ENCODE measurements at places on chromosomes 11 and 22.

- DNase-seq: no peak
Measured at GRCh38 chr11:73969091-73969490, 13.6 kb downstream of the UCP2 start.

- no peak for DNase-seq
Measured at GRCh38 chr22:35229865-35230264, 27.4 kb upstream of the HMGXB4 start.

- no peak for DNase-seq
Measured at GRCh38 chr11:2376751-2377451, at the start of gene CD81. Gene CD81, plus strand, starts transcription at chr11:2377310. Its CDS starts 240 bp downstream, at chr11:2377550.

GRCh38 chr11:129298988-129299387, 76.7 kb upstream of the BARX2 start:
- DNase-seq: no peak

GRCh38 chr11:77884186-77884828, 63.4 kb downstream of the AAMDC start:
- DNase-seq: no peak

DNA sequence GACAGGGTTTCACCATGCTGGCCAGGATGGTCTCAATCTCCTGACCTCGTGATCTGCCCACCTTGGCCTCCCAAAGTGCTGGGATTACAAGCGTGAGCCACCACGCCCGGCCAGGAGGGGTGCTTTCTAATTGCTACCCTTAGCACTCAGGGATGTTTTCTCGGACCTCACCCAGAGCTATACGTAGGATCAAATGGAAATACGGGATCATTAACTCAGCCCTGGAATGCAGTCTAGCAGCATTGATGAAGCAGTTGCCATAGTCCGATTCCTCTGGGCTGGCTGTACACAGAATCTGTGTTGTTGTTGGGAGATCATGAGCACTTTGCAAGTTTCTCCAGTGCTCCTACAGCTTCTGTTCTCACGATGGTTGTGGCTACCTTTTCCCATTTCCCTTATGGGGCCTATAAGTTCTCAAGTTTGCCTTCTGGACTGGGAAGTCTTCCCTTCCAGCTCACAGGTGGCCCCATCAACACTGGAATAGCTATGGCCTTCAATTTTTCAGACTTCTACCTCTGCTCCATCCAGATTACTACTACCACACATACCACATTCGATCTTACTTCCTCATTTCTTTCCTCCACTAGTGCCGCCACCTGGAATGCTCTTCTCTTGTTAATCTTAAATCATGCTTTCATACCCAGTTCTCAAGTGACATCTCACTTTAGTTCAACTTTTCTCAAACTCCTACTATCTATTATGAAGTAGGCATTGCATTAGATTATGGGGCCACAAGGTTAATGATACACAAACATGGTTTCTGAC, 16.1 kb upstream of the PCF11 start:
- no peak for DNase-seq

- no peak for DNase-seq
Measured at GRCh38 chr11:57343825-57344224, 5.7 kb downstream of the P2RX3 start.

DNA sequence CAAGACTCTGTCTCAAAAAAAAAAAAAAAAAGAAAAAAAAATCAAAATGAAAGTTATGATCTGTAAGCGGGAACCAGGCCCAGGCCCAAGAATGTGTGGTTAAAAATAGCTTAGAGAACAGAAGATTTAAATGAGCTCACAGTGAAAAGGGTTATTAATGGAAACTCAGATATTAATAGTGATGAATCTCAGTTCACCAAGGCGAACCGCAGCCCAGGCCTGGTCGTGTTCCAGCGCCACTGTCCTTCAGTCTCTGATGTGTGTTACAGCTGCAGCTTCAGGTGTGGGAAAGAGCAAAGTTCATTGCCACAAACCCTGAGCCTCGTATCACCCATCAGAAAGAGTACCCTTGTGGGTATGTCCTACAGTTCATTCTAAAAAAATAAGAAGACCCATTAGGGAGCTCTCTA, 107.1 kb downstream of the GAB2 start:
- no peak for DNase-seq

DNA sequence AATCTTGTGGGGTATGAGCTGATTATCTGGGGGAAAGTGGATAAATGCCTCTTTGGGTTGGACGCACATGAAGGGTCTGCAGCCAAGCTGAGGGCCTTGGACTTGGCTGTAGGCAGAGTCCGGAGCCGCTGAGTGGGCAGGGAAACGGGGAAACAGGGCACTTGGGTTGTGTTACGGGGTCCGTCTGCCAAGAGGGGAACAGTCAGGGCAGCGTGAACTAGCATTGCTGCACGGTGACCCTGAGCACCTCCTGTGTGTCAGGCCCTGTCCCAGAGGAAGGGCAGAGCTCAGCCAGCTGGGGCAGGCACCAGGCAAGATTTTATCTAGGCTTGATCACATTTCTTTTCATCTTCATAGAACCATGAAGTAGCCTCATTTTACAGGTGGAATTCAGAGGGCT, 11.9 kb downstream of the FAM83F start:
- DNase-seq: no peak

DNA sequence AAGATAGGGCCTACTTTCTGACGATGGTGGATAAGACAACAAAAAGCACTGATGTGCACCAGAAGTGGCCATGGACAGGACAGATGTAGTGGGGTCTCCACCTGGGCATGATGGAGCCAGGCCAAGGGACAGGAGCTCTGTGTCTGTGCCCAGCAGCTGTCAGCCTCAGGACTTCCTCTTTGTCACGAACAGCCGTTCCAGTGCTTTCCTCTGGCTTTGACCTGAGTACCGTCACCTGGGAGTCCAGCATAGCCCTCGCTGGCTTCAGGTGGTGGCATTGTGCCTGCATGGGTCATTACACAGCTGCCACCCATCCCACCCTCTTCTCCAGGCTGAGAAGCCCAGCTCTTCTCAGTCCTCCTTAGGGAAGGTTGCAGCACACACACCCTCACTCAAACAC, 137.8 kb downstream of the GRIK4 start:
- DNase-seq: no peak

GRCh38 chr11:79055856-79056631, 384.8 kb downstream of the TENM4 start:
- no peak for DNase-seq

DNA sequence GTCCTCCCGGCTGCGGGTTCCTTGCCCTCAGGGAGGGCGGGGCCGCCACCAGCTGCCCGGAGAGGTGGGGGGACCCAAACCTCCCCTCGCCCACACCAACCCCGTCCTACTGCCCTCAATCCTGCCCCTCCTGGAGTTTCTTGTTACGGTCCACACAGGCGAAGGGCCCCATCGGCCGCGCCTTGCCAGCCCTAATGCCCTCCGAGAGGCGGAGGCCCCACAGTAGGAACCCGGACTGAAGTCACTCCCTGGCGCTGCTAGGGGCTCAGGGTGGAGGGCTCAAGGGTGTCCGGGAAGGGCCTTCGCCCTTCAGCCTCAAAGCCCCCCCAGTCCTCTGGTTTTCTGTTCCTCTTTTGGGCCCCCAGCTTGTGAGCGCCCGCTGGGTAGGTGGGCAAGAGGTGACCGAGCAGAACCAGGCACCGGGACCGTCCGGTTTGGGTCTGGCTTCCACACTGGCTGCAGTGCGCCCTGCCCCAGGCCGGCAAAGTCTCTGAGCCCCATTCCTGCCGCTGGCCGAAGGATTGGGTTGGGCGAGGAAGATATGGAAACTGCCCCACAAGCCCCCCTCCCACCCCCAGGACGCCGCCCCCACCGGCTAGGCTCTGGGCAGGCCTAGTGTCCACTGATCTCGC, 24.5 kb downstream of the DUSP8 start:
- no peak for DNase-seq

DNA sequence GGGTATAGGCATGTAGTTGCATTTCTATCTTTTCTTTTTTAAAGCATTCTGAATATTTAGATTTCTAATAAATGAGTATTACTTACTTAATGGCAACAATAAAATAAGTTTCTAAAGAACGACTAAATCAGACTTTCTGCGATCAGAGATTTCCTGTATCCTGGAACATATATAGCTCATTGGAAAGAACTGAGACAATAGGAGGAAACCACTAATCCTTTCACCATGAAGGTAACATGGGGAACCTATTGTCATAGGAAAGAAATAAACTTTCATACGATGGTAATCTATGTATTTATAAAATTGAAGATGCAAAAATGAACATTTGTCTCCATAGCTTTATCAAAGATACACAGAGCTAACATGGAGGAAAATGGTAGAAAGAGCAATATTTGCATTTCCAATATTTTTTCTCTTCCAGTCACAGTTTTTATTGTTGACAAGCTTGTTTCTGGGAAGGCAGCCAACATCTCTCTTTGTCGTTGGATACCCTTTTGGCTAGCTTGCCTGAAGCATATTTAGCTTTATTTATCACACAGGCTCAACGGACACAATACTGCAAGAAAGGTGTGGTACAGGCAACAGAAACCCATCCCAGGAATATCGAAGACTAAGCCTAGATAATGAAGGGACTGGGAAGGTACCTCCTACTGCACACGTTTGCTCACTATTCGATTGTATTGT, 293.3 kb upstream of the MPPED2 start:
- no peak for DNase-seq

DNA sequence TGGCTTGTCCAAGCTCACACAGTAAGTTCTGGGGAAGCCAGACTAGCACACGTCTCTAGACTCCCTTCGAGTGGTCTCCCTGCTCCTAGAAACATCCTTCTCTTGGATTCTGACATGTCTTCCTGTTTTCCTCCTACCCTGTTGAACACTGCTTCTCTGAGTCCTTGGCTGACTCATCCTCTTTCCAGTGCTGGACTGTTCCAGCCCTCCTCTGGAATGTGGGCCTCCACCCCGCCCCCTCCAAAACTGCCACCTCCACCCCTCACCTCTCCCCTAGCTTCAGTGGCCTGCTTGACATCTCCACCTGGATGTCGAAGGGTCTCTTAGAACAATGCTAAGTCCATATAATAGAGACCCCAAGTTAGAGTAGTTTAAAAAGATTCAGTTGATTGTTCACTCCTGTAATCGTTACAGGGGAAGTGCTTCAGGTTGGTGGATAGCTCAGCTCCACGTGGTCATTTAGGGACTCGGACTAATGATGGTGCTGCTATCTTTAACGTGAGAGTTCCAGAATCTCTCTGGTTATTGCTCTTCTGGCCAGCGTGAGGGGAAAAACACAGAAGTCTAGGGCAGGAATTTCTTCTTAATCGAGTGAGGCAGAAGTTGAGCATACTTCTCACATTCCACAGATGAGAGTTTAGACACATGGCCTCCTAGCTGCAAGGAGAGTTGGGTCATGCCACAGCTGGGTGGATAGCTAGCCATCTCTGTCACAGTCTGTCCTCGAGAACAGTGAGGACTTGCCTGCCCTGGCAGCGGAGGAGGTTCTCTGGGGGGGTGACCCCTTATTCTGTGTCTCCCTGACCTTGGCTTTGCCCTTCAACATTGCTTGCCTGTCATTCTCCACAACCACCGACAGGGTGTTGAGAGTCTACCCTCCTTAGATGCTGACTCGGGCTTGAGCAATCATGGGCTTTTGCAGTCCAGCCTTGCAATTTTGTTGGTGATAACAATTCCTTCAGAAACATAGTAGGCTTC, 4.7 kb upstream of the C11orf96 start:
- DNase-seq: no peak

- no peak for DNase-seq
Measured at GRCh38 chr11:113496026-113496651, 20.9 kb upstream of the DRD2 start.

GRCh38 chr11:131710511-131710910, 340.1 kb downstream of the NTM start:
- DNase-seq: peak; percentile 18

All from epithelial cell of prostate (primary cell).